ENCODE measurements at places on chromosomes 12 and 14.

GRCh38 chr14:97544571-97544970 is 747.4 kb downstream of the VRK1 start:
- ATAC-seq, result no peak

GRCh38 chr14:90883197-90883596 is 67.0 kb upstream of the TTC7B start:
- ATAC-seq, result no peak

DNA sequence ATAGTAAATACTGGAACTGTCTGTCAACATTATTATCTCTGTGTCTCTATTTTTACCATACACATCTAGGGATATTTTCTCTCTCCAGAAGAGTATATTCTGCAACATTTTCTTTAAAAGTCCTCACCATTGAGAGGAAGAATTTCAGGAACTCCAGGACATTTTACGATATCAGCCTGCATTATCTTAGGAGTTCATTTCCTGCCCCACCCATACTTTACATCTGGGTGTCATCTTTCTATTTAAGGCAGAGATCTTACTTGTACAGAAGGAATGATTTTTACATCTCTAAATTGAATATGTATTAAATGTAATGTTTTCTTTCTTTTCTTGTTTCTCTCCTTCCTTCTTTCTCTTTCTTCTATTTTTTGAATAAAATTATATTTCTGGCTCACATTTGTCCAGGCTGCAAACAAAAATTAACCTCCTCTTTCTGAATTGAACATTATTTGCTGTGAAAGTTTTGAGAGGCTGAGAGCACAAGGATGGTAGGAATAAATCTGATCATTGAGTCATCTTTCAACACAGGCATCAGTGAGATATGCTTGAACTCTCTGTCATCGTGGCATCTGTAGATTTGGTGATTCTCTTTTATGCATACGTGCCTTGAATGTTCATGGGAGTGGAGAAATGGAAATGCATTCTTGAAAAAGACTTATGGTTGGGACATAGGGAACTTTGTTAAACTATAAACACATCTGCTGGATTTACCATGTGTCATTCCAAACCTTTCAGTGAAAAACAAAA is 753.6 kb downstream of the SLC16A7 start:
- ATAC-seq, result peak; percentile 96

GRCh38 chr12:2934371-2934770 is 24.8 kb upstream of the TEAD4 start:
- ATAC-seq, result no peak

DNA sequence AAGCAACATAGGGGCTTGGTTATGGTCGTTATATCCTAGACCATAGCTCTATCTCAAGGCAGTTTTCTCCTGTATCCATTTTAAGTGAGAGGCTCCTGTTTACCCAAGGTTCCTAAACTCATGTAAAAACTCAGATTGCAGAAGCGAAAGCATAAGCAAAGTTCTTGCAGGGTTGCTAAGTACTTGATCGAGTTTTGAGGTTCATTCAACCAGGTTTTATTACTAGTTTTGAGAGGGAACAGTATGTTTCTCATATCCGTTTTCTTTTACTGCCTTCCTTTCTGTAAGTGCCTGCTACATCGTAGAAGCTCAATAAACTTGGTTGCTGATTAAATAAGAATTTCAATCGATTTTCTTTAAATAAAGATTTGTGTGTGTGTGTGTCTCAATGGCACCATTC is 5.1 kb downstream of the AKAP3 start:
- no peak for ATAC-seq

DNA sequence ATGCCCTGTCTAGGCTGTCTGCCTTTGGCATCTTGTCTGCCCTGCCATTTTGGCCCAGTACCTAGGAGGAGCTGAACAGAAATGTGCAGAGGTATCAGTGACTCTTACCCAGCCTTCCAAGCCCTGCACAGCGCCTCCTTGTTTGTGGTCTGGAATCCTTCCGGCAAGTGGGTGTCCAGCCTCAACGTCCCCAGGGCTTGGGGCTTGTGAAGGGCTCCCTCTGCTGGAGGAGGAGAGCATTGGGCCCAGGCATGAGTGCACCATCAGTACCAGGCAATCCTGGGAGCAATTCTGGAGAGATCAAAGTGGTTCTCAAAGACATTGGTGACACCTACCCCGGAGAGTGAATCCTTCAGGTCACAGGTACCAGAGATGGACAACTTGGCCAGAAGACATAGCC is 2.4 kb upstream of the TCL1B start:
- peak; percentile 44 for ATAC-seq

DNA sequence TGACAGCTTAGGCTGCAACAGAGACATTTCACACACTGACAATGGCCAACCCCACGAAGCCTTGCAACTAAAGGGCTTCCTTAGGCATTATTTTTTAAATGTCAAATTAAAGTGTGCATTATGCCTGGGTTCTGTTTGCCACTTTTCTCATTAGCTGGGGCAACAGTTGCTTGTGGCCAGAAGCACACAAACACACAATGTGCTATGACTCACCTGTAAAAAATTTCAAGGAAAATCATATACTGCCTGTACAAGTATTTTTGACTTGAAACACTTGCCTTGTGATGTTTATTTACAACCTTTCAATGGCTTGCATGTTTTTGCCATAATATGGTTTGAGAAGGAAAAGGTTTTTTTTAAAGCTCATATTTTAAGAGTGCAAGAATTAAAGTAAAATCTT is 1.9 kb downstream of the NTN4 start:
- ATAC-seq, result no peak

Measured in motor neuron (in vitro differentiated cells).